Stimulated activated CD8-positive, alpha-beta memory T cell treated with anti-CD3 and anti-CD28 coated beads, Interleukin-4, amount 100 ng/mL, for 4 hours (primary cell): ENCODE measurements at places on chromosomes 5 and 9.

DNA sequence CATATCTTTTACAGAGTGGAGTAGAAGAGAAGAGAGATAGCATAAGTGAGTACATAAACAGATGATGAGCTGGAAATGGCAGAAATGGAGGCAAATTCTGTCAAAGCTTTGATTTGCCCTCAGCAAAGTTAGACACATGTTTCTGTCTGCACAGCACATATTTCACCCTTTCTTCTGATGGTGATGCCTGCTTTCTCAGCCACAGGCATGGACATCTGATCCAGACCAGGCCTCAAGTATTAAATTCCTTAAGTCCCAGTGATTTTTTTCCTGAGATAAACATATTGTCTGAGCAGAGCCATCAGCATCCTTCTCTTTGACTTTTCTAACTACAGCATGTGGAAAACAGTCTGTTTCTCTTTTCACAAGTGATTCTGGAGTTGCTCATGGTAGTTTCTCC is 409.8 kb downstream of the MAN2A1 start:
- no peak for DNase-seq

GRCh38 chr5:133091034-133091433 is 39.2 kb downstream of the HSPA4 start:
- no peak for DNase-seq

GRCh38 chr5:17218353-17219005 is 1.0 kb downstream of the BASP1 start:
- DNase-seq, result no peak

DNA sequence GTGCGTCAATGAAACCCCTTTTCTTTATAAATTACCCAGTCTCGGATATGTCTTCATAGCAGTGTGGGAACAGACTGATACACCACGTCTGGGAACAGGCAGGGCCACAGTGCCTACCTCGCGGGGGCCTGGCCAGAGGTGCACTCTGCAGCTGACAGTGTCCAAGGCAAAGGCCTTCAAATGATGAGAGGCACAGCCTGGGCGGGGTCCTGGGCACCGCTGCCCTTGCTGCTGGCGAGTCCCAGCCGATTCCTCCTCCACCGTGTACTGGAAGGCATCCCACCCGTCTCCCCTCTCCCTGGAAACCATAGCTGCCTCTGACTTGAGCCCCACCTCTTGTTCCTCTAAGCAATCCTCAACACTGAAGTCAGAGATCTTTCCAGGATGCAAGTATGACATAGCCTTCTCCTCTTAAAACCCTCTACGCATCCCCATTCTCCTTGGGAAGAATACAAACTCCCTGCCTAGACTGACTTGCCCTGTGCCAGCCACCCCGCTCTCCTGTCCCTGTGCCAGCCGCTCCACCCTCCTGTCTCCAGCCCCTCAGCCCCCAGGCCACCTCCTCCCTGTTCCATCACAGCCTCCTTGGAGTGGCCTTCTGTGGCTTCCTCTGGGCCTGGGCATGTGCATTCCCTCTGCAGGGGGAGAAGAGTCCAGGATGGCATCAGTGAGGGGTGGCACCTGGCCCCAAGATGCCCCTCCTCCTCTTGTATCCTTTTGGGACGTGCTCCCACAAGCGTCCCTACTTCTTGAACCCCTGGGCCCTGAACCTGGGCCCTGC is 8.1 kb upstream of the COL5A1 start:
- no peak for DNase-seq

DNA sequence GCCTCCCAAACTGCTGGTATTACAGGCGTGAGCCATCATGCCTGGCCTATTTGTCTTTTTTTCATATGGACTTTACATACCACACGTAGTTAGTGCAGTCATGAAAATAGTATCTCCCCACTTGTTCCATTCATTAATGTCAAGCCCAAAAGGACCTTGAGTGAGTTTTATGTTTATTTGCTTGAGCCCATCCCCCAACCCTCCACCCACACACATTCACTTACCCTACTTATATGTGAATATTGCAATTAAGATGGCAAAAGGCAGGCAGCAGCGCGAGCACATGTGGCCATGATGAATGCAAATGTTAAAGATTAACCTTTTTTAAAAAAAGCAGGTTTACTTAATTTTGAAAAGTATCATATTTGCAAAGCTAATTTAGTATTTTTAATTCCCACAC is 24.9 kb upstream of the PIK3R1 start:
- DNase-seq, result no peak

DNA sequence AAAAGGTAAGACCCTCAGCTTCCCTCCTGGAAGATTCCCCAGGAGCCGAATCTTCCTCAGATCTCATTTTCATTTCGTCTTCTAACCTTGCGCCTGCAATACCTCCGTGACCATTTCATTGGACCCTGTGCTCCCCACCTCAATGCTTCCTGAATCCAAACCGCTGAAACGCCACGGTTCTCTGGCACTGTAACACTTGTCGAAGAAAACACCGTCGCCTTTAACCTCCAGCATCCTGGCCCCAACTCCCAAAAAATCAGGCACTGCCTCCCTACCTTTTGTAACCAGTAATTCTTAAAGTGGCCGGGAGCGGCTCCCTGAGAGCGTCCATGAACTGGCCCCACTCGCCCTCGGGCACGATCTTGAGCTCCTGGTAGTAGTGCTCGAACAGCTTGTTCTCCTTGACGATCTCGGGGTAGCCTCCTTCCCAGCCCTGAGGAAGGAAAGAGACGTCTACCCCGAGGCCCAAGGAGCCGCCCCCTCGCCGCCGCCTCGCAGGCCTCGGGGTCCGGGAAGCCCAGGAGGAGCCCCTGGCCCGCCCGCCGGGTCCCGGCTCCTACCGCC is 438 bp downstream of the NSUN2 start:
- DNase-seq, result no peak

GRCh38 chr9:7607421-7607820 is 192.2 kb downstream of the DMAC1 start:
- DNase-seq, result no peak

- no peak for DNase-seq
Measured at GRCh38 chr9:32665101-32665500, 29.6 kb upstream of the TAF1L start.

GRCh38 chr9:101592788-101593187 is 2.0 kb downstream of the PPP3R2 start:
- no peak for DNase-seq

DNA sequence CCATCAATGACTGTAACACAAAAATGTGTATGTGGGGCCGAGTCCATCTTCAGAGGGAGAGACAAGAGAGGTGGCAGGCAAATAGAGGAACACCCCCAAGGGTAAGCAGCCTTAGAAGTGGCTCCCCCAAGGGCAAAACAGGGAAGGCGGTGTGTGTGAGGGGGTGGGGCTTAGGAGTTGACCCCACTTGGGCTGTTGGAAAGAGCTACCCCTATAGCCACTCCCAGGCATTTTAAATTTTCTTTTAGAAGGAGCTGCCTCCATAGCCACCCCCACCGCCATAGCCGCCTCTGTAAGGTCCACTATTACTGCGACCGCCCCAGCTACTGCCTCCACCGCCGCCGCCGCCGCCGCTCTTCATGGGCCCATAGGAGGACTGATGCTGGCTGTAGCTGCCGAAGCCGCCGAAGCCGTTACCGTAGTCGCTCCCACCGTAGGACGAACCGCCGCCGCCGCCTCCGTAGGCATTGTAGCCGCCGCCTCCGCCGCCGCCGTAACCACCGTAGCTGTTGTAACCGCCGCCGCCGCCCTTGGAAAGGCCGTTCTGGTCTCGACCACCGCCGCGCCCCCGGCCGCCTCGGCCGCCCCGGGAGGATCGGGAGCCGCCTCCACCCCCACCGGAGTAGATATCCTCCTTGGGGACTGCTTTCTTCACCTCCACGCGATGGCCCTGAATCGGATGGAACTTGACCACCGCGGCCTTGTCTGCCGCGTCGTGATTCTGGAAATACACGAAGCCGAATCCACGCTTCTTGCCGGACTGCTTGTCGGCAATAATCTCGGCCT is 1.1 kb downstream of the HNRNPA0 start:
- DNase-seq, result peak; percentile 24

- DNase-seq, result no peak
Measured at GRCh38 chr5:163505049-163505367, 411 bp upstream of the MAT2B start.

GRCh38 chr5:36777105-36777757 is 99.3 kb upstream of the NIPBL start:
- DNase-seq, result no peak

DNA sequence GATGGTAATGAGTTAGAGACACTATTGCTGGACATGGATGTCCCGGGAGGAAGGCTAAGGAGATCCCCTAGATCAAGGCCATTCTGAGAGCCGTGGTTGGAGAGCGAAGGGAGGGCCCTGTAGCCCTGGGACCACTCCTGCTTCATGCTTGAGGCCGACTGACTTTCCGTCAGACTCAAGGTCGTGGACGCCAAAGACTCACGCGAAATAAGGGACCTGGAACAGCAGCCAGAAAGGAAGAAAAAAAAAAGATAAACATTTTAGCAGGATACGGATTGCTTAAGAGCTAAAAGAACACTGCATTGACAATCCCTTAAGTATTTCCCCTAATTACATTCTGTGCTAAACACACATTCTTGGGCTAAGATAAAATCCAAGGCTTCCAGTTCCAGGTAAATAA is 181.2 kb downstream of the GLIS3 start:
- DNase-seq, result no peak

GRCh38 chr9:137136881-137137607 is 1.9 kb upstream of the GRIN1 start:
- DNase-seq, result no peak

DNA sequence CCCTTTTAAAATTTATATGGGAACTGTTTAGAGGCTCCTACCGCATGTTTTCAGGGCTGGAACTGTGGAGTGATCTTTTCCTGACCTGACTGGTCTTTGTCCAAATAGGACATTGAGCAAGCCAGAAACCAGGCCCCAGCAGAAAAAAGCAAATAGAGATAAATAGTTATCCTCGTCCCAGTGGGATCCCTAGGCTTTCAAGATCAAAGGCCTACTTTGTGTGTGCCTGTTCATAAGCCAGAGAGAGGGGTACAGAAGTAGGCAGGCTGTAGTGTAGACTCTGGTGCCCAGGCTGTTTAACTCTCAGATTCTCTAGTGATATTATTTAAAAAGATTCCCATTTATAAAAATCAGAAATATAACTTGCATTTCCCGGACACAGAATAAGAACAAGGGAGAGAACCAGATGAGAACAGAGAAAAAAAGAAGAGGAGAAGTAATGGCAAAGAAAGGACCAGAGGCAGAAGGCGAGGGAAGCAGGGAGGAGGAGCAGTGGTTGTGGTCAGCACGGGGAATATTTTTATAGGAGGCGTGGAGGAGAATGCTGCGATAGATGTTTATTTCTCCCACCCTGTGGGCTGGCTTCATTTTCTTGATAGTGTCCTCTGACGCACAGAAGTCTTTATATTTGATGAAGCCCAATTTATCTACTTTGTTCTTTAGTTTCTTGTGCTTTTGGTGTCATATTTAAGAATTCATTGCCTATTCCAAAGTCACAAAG is 101.2 kb downstream of the AOPEP start:
- no peak for DNase-seq

GRCh38 chr5:11684607-11685006 is 219.6 kb downstream of the CTNND2 start:
- no peak for DNase-seq

DNA sequence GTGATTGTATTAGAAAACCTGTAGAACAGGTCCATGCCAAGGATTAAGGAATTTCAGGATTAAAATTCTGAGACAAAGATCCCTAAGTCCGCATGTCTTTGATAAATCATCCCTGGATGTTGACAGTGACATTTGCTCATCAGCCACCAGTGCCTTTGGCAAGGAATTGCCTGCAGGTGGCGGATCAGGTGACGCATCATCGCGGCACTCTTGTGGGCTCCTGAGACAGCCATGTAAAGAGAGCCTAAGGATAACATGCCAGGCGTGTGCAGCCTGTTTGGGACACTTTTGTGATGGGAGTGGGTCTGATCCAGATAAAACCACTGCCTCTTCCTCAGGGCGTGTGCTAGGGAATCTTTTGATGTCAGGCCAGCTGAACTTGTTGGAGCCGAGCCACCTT is 40.6 kb downstream of the ADCY2 start:
- DNase-seq, result no peak

- DNase-seq, result no peak
Measured at GRCh38 chr9:137294091-137294680, 7.9 kb downstream of the NRARP start.

DNA sequence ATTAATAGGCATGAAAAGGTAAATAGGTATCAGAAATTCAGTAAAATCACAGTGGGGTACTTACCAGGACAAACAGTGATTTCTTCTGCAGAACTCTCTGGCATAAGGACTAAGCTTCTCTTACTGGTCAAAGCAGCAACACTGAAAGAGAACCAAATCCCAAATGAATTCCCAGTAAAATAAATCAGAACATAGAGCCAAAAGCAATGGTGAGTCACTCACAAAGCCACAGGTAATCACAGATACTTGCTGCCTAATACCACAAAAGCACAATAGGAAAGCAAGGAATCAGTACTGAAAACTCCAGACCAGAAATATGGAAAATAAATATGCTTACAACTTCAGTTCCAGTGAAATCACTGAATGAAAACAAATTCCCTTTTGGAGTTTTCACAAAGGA is 50.7 kb downstream of the UIMC1 start:
- DNase-seq, result no peak

- DNase-seq, result no peak
Measured at GRCh38 chr5:178357121-178357521, 124.5 kb upstream of the PHYKPL start.

- DNase-seq, result no peak
Measured at GRCh38 chr5:53613536-53613935, 53.1 kb downstream of the NDUFS4 start.

DNA sequence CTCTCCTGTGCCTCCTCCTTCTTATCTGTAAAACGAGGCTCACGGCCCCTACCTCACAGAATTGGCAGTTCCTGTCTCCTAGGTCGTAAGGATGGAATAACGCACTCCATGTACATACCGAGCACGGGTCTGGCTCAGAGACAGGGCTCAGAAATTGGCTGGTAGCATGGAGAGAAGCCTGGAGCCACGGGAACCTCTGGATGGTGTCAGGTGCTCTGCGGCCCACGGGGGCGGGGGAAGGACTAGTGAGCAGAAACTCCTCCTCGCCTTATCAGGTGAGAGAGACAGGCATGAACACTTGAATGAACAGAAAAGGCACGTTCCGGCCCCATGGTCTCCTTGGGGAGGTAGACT is 15.4 kb upstream of the C5orf47 start:
- no peak for DNase-seq

GRCh38 chr5:56640763-56641406 is 174.5 kb upstream of the MAP3K1 start:
- no peak for DNase-seq

GRCh38 chr9:94576131-94576530 is 17.5 kb downstream of the FBP2 start:
- DNase-seq, result no peak
